Activated T-helper 1 cell treated with anti-CD3 and anti-CD28 coated beads, Interleukin-2, amount 50 U/mL, for 16 hours (primary cell): ENCODE measurements at places on chromosomes 3 and 15.

DNA sequence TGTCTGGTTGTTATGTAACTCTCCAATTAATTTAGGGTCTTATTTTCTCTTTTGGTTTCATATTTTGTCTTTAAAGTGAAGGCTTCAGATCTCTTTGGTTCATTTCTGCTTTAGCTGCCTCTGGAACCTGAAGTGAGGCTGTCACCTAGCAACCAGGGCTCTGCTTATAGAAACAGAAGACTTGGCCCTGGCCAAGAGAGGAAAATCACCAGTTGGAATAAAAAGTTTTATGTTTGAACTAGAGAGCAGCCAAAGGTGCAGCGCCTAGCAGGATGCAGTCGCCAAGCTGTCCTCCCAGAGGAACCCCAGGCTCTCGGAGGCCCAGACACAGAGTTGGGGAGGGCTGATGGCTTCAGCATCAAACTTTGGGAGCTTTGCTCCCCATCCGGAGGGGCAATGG, 41.1 kb downstream of the LYZL4 start:
- no peak for DNase-seq

DNA sequence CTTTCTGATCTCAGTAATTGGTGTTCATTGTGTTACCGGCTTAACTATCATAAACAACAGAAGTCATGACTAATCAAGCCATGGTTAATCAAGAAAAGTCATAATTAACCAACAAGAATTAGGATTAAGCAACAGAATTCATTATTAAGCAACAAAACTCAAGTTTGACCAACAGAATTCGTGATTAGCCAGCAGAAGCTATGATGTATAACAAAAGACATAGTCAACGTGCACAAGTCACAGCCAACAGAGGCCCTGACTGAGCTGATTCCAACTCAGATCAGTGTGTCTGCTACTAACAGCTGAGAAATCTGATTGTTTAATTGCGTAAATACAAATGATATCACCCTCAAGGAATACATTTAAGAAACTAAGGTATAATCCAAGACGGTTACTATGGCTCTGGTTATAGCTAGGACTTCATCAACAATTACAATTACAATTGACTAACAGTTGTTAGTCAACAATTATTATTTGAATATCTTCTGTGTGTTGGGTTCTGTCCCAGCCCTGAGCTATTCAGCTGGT, 67.7 kb downstream of the RARB start:
- DNase-seq, result no peak

DNA sequence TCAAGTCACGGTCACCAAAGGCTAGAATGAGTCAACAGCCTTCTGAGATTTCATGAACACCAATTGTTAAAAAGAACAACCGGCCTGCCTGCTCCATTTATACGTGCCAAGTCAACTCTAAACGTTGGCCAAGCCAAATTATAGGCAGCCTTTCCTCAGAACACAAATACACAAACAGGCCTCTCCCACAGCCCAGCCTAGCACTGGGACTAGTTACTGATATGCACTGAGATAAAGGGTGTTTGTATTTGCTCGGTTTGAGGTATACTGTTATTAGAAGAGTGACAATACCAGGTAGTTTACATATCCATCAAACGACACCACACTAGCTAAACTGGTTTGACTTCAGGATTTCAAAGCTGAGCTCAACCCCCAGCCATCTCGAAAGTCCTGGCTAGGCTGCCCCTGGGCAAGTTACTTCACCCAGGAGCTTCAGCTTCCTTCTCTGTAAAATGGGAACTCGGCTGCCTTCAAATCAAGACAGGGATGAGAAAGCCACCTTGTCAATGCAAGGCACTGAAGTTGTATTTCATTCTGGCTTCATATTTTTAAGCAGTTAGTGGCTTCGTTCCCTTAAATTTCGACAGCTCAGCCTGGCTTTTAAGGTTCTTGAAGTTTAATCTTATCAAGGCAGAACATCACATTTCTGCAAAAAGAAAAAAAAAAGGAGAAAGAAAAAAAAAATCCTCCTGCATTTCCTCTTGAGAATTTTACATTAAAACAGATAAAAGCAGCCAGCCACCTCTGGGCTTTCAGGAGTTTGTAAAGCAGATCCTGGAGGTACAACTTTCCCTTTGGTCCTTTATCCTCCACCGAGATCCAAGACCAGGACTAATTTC, 4.0 kb downstream of the TLE3 start:
- no peak for DNase-seq

GRCh38 chr3:4587061-4587837, 94.1 kb downstream of the ITPR1 start:
- no peak for DNase-seq

GRCh38 chr3:57017459-57017845, 43.0 kb upstream of the SPATA12 start:
- no peak for DNase-seq

GRCh38 chr15:51371266-51371665, 29.8 kb downstream of the GLDN start:
- no peak for DNase-seq

GRCh38 chr15:88981244-88982215, 68.4 kb upstream of the MFGE8 start:
- DNase-seq, result no peak

DNA sequence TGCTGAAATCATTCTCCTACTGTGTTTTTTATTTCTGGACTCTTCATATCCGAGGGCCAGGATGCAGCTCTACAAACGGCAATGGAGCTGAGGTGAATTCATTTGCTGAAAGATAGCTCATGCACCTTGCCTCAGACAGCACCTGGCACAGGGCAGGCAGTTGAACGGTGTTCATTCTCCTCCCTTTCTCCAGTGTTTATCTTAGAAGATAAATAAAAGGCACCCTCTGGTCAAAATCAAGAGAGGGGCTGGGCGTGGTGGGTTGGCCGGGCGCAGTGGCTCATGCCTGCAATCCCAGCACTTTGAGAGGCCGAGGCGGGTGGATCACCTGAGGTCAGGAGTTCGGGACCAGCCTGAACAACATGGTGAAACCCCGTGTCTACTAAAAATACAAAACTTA, 79.3 kb upstream of the LMOD3 start:
- no peak for DNase-seq

- DNase-seq, result no peak
Measured at GRCh38 chr3:24160424-24161095, 215.5 kb downstream of the NR1D2 start.

DNA sequence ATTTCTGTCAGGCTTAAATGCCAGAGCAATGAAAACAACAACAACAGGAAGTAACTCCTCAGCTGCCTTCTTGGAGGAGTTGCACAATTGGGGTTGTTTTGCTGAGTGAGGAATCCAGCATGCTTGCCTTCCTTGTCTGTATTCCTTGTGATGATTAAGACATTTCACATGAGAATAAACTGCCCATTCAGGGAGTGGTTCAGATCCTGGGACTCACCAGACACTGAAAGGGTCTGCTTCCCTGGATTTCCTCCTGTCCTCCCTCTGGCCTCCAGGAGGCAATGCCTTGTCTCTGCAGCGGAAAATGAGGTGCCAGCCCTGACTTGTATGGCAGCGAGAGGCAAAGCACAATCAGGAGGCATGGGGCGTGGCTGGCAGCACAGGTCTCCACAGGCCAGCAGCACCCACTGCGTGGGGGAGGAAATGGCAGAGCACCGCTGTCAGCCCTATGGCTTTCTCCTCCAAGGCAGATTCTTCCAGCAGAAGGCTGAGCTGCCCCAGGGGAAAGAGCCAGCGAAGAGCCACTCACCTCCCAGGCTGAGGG, 41.5 kb downstream of the RBP2 start:
- DNase-seq, result no peak

- no peak for DNase-seq
Measured at GRCh38 chr3:162933656-162934055, 1437.0 kb downstream of the OTOL1 start.

GRCh38 chr3:126137490-126138130, 42.8 kb downstream of the ALDH1L1 start:
- no peak for DNase-seq

GRCh38 chr15:29405564-29405963, 135.9 kb upstream of the NSMCE3 start:
- DNase-seq, result no peak

DNA sequence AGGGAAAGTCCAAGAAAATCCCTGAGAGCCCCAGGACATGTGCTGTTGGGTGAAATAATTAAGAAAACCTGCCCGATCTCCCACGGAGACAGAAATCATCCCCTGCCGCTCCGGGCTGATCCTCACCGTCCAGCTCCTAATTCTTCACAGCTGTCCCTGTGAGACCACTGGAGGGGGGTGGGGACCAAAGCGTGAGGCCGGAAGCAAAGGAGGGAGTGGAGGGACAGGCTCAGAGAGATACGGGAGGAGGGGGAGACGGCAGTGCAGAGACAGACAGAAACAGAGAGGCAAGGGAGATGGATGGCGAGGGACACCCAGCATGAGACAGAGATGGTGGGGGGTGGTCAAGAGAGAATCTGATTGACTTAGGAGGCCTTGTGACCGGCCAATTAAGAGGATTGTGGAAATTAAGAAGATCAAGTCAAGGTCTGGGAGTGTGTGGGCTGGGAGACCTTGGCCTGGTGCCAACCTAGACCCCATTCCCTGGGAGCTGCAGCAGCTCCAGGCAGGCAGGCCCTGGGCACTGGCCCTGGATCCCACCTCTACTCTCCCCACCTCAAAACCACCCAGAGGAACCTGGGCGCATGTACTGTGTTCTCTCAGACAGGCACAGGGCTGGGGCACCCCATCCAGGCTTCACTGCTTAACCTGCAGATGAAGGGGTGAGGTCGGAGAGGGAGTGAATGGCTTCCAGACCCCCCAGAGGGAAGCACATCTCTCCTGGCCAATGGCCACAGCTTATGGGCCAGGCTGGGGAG, 113.2 kb upstream of the ALDH1A3 start:
- DNase-seq, result no peak

DNA sequence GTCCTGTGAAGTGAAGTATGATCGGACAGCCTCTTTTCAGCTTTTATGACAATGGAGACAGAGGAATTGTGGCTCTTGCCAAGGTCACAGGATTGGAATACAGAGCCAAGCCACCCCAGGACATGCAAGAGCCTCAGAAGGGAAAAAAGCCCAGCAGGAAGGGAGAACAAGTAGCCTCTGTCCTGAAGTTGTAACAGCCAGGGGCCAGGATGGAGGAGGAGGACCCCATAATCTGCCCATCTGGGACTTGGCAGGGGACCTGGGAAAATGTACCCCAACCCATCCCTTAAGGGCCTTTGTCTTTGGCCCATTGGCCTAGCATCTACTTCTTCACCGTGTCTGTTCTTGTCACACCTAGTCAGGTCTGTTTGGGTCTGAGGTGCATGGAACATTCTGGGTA, 60.4 kb upstream of the POLG start:
- no peak for DNase-seq

DNA sequence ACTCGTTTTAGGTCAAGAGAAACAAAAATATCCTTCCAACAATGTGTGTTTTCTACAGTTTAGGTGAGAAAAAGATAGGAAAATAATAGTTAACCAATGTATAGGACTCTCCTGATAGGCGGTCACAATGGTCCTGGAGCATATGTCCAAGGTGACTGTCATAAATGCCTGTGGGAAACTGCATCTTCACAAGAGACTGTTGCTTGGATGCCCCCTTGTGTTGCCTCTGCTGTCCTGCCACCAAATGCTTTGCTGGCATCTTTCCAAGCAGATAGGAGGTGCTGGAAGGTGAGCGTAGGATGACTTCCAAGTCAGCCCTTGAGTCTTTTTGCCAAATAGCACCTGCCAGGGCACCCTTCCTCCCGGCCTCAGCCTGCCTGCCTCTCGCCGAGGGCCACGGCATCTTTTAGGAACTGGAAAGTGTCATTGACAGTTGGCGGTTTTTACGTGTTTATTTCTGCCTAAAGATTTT, 24.1 kb upstream of the SACM1L start:
- DNase-seq, result peak; percentile 26

DNA sequence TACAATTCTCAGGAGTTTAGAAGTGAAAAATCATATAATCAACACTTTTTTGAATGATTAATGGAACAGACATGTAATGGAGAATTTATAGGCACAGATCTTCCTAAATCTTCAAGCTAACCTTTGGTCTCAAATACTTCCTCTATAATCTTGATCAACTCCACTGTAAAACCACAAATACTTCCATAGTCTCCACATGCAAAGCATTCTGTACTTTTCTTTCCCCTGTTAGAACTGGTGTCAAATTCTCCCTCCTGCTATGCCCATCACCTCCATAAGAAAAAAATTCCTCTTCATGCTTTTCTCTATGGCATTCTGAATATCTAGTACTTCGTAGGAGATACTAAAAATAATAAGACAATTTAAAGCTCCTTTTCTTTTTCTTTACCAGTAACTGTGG, 214.3 kb downstream of the ADAMTS9 start:
- no peak for DNase-seq

- no peak for DNase-seq
Measured at GRCh38 chr3:150149651-150150051, 179.0 kb upstream of the PFN2 start.

DNA sequence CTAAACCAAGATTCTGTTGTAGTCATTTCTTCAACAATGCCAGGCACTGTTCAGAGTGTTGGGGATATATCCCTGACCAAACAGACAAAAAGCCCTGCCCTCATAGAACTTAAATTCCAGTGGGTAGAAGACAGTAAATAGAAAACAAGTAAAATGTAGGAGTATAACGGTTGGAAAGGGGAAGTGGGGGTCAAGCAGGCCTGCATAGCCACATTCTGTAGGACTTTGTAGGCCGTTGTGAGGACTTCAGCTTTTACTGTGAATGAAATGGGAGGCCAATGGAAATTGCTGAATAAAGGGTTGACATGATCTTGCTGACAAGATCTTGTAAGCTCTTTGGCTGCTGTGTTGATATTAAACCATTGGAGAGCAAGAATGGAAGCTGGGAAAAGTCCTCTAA, 1.8 kb downstream of the MRPS11 start:
- no peak for DNase-seq

DNA sequence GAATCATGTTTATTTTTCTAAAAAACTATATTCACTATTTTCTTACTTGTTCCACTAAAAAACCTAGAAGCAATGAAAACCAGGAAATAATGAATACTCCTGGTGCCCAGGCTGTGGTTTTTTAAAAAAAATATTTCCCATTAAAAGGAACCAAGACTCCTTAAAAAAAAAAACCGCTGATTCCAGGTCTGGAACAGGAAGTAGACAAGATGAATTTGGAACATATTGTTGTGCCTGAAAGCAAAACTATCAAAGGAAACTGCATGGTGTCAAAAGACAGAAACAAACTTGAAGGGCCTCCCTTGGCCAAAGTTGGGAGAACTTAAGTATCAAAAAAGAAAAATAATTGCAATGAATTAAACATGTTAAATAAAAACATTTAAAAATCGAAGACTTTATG, 245.3 kb upstream of the P2RY1 start:
- DNase-seq, result no peak

DNA sequence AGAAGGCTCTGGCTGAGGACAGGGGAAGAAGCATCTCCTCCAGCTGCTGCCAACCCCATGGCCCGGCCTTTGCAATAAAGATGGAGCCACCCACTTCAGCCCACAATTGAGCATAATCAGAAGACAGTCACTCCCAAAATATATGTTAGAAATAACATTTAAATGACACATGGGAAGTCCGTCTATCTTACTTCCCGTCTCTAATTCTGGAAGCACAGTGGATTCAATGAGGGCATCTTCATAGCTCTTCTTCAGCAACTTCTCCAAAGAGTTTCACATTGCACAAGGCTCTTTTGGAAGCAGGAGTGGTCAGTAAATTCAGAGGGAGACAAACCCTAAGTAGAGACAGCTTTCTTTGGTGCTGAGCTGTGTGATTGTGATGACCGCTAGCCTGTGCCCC, 67.0 kb upstream of the SEC61A1 start:
- DNase-seq, result no peak

- no peak for DNase-seq
Measured at GRCh38 chr3:105527535-105527934, 160.8 kb downstream of the ALCAM start.

- no peak for DNase-seq
Measured at GRCh38 chr3:87307805-87308204, 31.4 kb upstream of the POU1F1 start.

GRCh38 chr15:81480645-81481053, 106.6 kb upstream of the TMC3 start:
- DNase-seq, result no peak
